ENCODE measurements at places on chromosomes 7 and 10.

GRCh38 chr7:146176860-146177259 lies 60.3 kb downstream of the CNTNAP2 start:
- DNase-seq, result no peak

DNA sequence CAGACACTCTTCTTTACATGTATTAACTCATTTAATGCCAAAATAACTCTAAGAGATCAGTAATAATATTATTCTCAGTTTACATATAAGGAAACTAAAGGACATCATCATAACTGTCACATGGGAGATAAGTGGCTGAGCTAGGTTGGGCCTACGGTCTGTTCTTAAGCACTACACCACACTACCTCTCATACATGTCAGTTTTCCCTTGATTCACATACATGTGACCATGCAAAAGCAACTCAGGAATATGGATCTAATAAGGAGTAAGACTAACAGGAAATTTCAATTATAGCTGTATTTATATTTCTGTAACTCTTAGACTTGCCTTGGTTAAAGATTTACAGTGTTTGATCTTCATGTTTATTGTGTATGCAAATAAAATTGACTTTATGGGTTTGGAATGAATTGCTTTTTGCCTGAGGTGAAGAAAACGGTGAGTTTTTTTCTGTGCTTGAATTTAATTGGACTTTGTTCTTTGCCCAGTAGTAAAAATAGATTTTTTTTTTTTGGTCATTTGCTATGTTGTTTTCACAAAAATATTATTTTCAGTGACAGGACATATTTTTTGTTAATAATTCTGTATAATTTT lies 69.7 kb downstream of the CYP51A1 start:
- DNase-seq, result no peak

GRCh38 chr7:130299866-130300265 lies 6.9 kb downstream of the CPA4 start:
- no peak for DNase-seq

DNA sequence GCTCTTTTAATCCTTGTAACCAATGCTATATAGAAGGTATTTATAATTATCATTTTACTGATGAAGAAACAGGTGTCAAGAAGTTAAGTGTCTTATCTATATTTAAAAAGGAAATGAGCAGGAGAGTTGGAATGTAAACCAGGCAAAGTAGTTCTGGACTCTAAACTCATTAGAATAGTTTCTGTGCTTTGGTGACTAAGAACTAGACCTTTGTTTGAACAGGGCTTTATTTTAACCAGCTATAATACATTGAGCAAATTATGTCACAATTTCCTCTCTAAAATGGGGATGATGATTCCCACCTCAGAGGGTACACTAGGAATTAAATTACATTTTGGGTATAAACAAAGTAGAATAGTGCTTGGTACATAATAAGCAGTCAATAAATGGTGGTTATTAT lies 236.0 kb downstream of the MAGI2 start:
- DNase-seq, result no peak

DNA sequence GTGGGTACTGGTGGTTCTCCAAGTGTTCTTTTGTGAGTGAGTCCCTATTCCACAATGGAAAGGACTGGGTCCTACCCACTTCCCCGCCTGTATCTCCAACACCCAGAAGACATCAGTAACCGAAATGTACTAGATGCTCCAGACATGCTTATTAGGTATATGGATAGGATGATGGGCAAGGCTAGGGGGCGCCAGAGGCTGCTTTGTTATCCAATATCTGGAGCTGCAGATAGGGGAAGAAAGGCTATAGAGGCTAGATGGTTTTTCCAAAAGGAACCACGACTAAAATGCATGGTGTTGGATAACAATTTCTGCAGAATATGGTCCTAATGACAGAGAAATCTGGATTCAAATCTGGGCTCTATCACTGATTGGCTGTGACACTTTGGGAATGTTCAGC lies 56.2 kb upstream of the TM9SF3 start:
- no peak for DNase-seq

GRCh38 chr7:105640956-105641810 lies 59.9 kb upstream of the EFCAB10 start:
- no peak for DNase-seq

GRCh38 chr10:98295907-98296306 lies 27.9 kb upstream of the LOXL4 start:
- no peak for DNase-seq

DNA sequence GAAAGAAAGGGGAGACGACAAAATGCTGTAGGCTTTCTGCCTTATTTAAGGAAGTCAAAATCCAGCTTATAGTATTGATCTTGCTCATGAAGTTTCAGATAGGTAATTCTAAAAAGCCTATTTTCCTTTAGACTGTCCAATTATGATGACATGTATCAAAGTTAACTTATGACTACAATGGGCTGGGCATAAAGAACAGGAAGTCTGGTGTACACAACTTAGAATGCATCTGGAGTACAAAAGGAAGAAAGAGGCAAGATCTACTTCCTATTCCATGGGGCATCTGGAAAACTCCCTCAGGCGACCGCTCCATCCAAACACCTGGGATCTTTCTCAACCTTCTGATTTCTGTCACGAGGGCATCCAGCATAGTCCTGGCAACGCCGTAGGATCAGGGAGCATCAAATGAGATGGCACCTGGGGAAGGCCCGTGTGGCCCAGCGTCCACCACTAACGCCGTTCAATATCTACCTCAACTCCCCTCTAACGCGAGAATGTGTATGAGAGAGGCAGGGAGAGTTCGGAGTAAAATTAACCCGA lies 512 bp downstream of the FAM24B start:
- no peak for DNase-seq

GRCh38 chr7:158239290-158239981 lies 348.2 kb downstream of the PTPRN2 start:
- DNase-seq, result no peak
